ENCODE measurements at places on chromosomes 11 and 22.

DNA sequence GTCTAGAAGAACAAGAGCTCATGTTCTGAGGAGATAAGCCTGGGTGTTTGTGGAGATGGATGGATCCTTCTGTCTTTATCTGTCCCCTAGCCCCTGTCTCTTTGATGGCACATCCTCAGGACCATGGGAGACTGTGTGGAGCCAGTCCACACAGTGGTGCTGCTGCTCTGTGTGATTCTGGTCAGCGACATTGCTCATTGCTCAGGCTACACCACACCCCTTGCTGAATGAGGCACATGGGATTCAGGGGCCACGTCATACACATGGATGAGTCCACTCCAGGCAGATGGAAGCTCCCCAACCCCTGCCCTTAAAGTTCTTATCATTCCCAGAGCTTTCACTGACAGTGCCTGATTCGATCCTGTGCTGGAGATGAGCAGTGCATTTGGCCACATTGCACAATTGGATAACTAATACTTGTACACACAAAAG, 222.2 kb downstream of the NAV2 start:
- no peak for DNase-seq

DNA sequence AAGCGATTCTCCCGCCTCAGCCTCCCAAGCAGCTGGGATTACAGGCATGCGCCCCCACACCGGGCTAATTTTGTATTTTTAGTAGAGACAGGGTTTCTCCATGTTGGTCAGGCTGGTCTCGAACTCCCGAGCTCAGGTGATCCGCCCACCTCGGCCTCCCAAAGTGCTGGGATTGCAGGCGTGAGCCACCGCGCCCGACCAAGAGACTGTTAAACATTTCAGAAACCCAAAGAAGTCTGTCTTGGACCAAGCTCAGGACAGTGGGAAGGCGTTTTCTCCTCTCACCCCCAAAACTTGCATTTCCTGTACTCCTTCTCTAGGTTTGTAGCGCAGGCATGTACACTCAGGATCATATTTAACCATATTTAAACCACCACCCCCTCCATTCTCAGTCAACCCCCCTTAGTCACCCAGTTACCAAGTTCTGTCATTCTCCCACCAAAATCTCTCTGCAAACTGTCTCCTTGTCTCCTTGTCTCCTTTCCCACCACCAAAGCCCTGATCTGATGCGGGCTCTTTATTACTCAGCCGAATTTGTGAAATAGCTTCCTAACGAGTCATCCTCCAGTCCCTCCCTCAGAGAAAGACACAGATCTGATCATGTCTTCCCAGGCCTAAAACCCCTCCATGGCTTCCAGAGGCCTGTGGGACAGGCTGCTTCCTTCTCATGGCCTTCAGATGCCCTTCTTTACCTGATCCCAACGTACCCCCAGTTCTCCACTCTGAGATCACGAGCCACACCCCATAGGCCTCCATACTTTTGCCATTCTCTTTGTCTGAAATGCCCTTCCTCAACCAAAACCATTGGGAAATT, 29.0 kb upstream of the CREB3L1 start:
- DNase-seq: peak; percentile 89

DNA sequence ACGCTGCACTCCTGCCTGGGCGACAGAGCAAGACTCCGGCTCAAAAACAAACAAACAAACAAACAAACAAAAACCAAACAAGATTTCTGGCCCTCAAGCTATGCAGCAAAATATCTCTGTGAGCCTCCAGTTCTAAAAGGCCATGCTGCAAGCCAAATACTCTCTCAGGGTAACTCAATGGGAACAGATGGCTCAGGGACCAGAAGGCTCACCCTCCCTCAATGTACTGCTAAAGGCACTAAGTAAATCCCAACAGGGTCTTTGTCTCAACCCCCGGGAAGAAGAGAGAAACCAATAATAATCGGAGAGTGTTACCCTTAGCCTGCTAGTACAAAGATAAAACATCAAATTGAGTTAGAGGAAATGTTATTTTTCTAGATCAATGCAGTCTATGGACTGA, 119.7 kb upstream of the ZC3H12C start:
- DNase-seq: no peak

DNA sequence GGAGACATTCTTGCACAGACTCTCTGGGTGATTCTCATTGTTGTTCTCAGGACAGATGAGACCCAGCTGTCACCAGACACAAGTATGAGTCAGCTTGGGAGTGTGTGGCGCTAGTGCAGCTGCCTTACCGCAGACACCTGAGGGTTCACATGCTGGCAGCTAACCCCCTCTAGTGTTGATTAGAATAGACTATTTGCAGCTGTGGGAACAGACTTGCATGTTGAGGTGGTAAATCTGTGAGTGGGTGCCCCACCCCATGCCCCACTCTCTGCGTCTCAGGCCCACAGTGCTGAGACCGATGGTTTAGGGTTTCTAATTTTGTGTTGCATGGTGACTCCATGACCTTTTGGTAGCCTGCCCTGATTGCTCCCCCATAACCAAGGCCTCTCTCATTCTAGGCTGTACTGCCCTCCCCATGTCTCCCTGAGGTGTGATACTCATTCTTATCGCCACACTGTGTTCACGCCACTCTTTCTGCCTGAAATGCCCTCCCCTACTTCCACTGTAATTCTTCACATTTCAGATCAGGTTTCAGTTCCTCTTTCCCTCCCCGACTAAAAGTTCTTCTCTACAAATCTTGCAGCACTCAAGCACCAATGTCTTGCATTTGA, 73.7 kb upstream of the KIRREL3 start:
- DNase-seq: peak; percentile 26

- no peak for DNase-seq
Observed at GRCh38 chr22:48850658-48851287, 976.9 kb downstream of the BRD1 start.

- DNase-seq: no peak
Observed at GRCh38 chr22:33104147-33104854, 46.1 kb upstream of the SYN3 start.

- DNase-seq: no peak
Observed at GRCh38 chr11:120540744-120541465, 29.4 kb downstream of the GRIK4 start.
